Cortex of kidney (tissue), 1 donor: ENCODE measurements at places on chromosomes 6 and 20.

DNA sequence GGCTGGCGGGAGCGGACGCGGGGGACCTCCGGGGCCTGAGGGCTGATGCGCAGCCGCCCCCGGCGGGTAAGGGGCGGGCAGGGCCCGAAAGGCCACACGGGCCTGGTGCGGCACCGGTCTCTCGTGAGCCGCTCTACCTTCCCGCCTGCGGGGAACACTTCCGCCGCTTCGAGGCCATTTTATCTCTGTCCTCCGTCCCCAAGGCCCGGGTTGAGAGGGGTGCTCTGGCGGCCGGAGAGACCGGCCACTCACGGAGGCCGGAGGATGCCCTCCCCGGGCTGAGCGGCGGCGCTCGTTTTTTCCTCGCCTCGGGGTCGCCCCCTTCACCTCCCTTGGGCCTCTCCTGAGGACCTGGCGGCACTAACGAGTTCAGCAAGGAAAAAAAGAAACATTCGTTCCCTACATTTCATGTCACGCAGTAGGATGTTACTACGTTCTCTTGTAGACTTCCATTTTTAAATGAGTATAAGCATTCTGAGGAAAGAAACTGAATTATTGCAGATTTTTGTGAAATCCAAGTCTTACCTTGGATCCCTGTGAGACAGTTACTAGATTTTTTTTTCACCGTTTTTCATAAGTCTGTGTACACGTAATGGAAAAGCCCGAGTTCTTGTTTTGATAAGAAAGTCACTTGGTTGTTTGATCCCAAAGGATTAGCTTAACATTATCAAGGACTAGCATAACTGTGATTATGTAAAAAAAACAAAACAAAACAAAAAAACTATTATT is 575 bp downstream of the WTAP start:
- DNase-seq: no peak

- no peak for DNase-seq
These were observed 2.5 kb downstream of the TULP4 start for GRCh38 chr6:158314737-158315136.

DNA sequence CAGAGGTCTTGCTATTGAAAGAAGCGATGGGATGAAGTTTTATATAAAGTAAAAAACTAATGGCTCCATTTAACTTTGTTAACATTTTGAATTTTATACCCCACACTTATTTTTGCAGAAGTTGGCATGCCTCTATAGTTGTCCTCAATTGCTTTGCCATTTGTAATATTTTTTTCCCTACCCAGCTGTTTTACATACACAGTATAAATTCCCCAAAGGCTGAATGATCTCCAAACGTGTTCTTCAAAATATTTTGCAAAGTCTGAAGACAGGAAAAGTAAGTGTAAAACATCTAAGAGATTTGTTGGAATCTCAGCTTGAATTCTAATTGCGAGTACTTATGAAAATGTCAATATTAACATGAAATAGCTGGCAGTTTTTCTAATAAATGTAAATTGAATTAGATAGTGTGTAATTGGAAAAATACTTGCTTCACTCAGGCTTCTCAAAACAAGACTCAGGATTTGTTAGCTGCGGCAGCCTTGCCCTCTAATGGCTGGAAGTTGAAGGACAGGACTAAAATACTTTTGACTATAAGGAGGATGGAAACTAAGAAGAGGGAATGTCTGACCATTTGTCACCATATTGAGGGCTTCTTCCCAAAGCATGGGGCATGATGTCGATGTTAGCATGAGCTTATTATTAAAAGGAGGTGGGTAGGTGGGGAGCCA is 226.8 kb downstream of the UST start:
- no peak for DNase-seq

- no peak for DNase-seq
These were observed 368.9 kb downstream of the LAMA2 start for GRCh38 chr6:129251669-129252376.

DNA sequence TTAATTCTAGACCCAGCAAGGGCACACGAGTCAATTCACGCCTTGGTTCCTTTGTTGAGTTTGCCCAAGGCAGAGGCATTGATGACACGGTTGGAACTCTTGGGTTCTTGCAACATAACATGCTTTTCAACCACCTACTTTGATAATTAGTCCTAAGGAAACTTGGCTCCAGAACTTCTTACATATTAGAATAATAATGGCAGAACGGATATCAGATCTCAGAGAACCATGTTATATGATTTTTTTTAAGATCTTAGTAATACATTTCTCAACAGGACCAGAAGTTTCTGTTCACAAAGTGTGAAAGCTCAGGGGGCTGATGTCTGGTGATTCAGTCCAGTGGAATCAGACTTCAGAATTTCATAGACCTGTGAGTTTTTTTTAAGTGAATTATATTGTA is 19.2 kb downstream of the SPTLC3 start:
- no peak for DNase-seq

DNA sequence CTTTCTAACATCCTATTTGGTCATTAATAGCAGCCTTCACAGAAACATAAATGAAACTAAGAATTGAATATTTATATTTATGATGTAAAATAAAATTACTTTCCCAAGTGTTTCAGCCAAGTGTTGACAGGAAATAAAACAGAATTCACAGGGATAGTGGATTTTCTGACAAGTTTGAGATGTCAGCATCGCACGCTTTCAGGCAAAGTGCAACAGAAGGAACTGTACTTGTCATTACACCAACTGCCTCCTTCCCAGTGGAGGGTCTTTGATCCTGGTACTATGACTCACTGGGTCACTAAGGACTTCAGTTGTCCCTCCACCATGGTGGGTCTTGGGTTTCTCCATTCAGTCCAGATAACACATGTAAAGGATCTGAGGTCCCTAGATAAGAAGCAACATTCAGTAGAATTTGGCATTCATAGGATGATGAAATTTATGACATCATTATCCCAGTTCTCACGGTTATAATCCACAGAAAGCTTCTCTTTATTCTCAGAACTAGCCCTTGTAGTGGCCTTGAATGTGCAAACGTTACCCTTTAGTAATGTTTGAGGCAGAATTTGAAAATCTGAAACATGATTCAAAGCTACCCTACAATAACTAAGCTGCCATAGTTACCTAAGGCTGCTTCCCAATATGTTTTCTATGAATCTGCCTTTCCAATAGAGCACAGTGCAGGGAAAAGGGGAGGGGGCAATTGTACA is 3.8 kb upstream of the TNFAIP3 start:
- DNase-seq: no peak

GRCh38 chr6:121835662-121836061 is 400.2 kb downstream of the GJA1 start:
- DNase-seq: no peak

DNA sequence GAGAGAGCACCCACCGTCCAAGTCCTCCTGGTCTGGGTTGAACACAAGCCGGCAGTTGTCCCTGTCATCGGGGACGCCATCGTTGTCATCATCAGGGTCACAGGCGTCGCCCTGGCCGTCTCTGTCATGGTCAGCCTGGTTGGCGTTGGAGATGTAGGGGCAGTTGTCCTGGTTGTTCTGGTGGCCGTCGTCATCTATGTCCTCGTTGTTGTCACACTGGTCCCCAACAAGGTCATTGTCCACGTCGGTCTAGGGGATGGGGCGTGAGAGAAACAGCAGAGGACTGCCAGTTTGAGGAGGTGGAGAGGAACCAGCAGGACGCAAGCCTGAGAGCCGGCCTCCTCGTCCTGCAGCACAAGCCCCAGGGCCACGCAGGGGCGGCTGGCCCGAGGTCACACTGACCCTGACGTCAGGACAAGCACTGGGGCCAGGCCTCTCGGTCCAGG is 28.5 kb downstream of the THBS2 start:
- DNase-seq: no peak

GRCh38 chr6:12032783-12033573 is 20.9 kb downstream of the HIVEP1 start:
- no peak for DNase-seq
